ENCODE measurements at places on chromosomes 3 and 15. TPM values are rescaled to one million over a fixed set of nuclear protein-coding genes. Genes with fewer than 3 reads are reported as not detected.

Gene PPP1R14D
- total RNA-seq: not detected

GRCh38 chr15:26867200-26868007 lies 542 bp downstream of the GABRA5 start:
- DNase-seq: no peak

Gene CFAP44
- total RNA-seq: 4.2 TPM

DNA sequence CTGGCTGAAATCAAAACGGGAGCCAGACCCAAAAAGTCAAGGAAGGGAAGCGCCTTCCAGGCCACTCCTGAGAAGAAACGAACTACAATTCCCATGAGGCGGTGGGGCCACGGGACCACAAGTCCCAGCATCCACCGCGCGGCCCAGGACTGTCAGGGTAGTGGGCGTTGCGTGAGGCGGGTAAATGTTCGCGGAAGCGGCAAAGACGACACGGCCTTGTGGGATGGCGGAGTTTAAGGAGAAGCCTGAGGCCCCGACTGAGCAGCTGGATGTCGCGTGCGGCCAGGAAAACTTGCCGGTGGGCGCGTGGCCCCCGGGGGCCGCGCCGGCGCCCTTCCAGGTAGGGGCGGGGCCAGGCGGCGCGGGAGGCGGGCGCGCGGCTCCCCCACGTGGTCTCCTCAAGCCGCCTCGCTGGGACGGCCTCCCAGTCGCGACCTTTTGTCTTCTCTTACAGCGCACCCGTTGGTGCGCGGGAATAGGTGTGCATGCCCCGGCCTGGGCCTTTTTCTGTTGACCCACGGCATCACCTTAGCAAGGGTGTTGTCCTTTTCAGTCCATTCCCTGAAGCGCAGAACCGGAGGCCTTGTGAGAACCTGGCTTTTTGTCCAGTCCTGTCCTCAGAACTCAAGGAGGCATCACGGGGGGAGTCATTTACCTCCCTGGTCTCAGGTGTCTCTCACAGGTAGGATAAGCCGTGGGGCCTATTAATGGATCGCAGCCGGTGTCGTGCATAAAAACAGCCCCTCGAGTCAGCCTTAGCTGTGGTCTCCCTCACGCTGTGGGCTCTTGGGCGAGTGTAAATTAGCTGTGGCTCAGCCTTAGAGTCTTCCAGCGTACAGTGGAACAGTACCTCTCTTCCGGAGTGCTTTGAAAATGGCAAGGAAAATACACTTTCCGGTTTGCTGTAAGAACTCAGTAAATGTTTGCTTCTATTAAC lies at the start of gene SETMAR:
Gene SETMAR, plus strand, starts transcription at position 183 of the 937 bp plus-strand sequence. Its CDS starts 2 bp downstream, at position 185.
- peak; percentile 84 for DNase-seq

DNA sequence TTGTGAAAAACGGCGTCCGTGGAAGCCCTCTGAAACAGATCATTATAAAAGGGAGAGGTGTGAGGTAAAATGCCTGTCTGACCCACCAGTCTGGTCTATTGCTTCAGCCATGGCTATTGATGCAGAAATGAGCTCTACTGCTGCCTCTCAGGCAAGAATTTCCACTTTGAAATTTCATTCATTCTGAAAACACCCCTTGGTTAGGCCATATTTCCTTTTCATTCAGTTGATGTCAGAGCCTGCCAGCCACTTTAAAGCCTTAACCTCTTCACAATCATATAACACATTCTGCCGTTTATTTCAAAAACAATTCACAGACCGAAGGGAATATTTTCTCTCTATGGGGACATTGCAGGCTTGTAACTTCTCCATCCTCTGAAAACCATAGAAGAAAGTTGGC lies 71.9 kb downstream of the FOXB1 start:
- no peak for DNase-seq

Gene CD96
- total RNA-seq: not detected

GRCh38 chr15:90064911-90065681 lies 37.2 kb downstream of the IDH2 start:
- no peak for DNase-seq

Gene CACNA1D
- 14.0 TPM for total RNA-seq

Gene C3orf85
- total RNA-seq: not detected

DNA sequence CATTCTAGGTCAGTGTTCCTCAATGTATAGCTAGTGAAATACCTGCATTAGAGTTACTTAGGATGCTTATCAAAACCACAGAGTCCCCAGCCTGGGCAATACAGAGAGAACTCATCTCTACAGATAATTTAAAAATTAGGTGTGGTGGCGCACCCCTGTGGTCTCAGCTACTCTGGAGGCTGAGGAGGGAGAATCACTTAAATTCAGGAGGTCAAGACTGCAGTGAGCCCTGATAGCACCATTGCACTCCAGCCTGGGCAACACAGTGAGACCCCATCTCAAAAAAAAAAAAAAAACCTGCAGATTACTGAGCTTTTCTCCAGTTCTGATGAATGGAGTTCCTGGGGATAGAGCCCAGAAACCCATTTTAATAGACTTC lies 10.1 kb upstream of the MINDY2 start:
- DNase-seq: no peak

GRCh38 chr15:88472225-88472624 lies 4.7 kb downstream of the MRPS11 start:
- DNase-seq: no peak

DNA sequence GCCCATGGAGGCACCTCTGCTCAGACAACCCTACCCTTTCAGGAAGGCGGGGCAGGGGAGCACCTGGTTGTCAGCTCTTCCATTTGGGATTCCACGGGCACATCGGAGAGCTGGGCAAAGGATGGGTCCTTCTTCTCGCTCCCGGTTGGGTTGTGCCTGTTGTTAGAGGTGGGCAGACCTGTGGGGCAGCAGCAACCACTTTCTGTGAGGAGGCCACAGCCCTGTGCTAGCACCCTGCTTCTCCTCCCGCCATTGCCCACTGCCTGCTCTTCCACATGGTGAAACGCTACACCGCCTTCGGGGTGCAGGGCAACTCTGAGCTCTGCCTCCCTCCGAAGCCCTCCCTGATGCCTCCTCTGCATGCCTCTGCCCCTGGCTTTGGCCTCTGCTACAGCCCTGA lies 7.0 kb upstream of the HHATL start:
- no peak for DNase-seq

Gene POPDC2
- 0.94 TPM for total RNA-seq

DNA sequence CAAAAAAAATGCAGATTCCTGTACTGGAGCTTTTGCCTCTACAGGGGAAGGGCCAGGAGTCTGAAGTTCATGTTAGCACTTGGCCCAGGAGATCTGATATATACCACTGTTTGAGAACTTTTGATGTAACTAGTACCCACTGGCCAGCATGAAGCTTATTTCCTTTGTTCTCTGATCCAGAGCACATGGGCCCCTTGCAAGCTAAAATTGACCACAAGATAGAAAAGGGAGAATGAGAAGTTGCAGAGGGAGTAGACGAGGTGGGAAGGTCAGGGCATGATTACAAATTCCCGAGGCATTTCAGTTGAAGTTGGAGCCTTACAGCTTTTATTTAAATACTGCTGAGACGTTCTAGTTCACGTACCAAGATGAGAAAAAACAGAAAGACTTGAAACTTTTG lies 28.2 kb downstream of the TGM4 start:
- DNase-seq: no peak

GRCh38 chr3:177512945-177513814 lies 315.9 kb upstream of the TBL1XR1 start:
- DNase-seq: no peak

DNA sequence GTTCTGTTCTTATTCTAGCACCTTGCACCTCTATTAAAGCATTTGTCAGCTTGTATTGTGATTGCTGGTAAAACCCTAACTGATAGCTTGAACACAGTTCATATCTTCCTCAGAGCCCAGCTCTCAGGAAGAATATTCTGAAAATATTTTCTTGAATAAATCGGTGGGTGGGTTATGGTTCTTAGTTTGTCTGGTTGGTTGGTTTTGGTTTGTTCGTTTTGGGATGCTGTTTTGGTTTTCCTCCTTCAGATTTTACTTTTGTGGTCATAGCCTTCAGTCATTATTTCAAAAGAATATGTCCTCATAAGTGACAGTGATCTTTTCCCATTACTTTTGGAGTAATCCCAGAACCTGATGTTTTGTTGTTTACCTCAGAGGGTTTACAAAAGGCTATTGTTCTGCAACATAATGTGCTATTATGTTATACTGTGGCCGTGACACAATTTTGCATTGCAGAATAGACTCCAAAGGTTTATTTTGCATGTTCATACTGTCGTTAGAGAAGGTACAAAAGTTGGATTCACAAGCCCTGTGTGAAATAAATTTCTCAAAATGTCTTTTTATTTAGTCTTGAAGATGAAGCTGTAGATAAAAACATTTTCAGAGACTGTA lies 2.7 kb upstream of the TMEM87A start:
- no peak for DNase-seq

Gene NCEH1
- 8.4 TPM for total RNA-seq

- no peak for DNase-seq
Observed at GRCh38 chr3:102614585-102614984, 179.8 kb downstream of the ZPLD1 start.

GRCh38 chr15:82663186-82663600 lies 16.0 kb upstream of the CPEB1 start:
- DNase-seq: no peak
